H54 (cell line): ENCODE measurements at places on chromosomes 16 and 17.

- DNase-seq = peak; percentile 67
Observed at GRCh38 chr16:30541502-30542329, 7.1 kb upstream of the ZNF747 start.

DNA sequence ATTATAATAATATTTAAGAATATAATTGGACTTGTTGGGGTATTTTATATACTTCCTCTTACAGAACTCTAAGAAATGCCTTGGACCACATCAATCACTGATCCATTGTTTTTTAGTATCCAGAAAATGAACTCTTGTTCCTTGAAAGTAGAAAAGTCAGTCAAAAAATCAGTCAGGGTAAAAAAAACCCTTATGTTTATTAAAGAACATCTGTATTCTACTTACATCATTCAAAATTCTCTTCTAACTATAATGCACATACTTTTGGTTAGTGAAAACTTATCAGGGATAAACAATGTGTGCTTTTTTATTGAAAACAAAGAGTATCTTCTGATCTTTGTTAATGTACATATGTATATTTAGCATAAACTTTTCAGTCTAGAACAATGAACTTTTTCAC lies 23.5 kb upstream of the CDR2 start:
- no peak for DNase-seq

GRCh38 chr17:48143629-48144028 lies 36.1 kb downstream of the SNX11 start:
- DNase-seq = no peak

- DNase-seq = peak; percentile 33
Observed at GRCh38 chr17:16215002-16215272, 397 bp downstream of the NCOR1 start.
